ENCODE measurements at places on chromosomes 7 and 10.

GRCh38 chr10:17101910-17102266 is 27.7 kb downstream of the CUBN start:
- DNase-seq = no peak

- no peak for DNase-seq
These were observed 528.9 kb downstream of the MAGI2 start for GRCh38 chr7:78924581-78924980.

GRCh38 chr10:114310346-114310745 is 71.3 kb downstream of the VWA2 start:
- DNase-seq = no peak

- no peak for DNase-seq
These were observed 124.0 kb downstream of the IQUB start for GRCh38 chr7:123410273-123410904.

- DNase-seq = no peak
These were observed 52.5 kb downstream of the PRKAG2 start for GRCh38 chr7:151824373-151824933.

GRCh38 chr7:141700848-141701371 is 1.1 kb downstream of the DENND11 start:
- peak; percentile 19 for DNase-seq

GRCh38 chr10:13857451-13857850 is 270.7 kb downstream of the PRPF18 start:
- DNase-seq = no peak

DNA sequence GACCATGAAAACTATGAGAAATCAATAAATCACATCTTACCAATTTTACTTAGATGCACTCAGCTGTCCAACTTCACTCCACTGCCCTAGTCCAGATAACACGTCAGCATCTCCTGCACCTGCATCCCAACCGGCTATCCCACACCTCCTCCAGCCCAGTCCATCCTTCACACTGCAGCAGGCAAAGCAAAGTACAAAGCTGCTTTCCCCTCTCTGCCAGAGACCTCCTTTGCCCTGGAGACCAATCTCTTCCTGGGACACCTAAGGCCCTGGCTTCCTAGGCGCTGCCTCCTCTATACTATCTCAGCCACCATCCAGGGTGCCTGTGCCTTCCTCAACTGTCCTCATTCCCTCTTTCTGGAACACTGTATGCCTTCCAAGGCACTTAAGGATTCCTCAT is 90.3 kb upstream of the DDC start:
- DNase-seq = no peak

DNA sequence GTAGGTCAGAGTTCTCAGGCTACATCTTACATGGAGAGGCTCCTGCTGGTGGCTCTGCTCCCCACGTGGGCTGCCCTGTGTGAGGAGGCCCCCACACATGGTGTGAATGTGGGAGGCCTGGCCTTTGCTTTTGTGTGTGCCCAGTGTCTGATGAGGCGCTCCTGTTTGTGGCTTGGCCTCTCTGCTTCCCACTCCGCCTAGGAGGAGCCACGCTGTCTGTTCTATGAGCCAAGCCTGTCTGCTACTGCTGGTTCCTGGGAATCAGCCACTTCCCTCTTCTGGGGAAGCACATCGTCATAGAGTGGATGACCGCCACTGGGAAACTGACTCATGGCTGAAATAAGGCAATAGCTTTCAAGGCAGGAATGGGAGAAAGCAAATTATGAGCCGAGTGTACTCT is 87.1 kb downstream of the CYP26A1 start:
- DNase-seq = no peak

GRCh38 chr10:117346574-117346973 is 28.7 kb downstream of the PDZD8 start:
- no peak for DNase-seq

DNA sequence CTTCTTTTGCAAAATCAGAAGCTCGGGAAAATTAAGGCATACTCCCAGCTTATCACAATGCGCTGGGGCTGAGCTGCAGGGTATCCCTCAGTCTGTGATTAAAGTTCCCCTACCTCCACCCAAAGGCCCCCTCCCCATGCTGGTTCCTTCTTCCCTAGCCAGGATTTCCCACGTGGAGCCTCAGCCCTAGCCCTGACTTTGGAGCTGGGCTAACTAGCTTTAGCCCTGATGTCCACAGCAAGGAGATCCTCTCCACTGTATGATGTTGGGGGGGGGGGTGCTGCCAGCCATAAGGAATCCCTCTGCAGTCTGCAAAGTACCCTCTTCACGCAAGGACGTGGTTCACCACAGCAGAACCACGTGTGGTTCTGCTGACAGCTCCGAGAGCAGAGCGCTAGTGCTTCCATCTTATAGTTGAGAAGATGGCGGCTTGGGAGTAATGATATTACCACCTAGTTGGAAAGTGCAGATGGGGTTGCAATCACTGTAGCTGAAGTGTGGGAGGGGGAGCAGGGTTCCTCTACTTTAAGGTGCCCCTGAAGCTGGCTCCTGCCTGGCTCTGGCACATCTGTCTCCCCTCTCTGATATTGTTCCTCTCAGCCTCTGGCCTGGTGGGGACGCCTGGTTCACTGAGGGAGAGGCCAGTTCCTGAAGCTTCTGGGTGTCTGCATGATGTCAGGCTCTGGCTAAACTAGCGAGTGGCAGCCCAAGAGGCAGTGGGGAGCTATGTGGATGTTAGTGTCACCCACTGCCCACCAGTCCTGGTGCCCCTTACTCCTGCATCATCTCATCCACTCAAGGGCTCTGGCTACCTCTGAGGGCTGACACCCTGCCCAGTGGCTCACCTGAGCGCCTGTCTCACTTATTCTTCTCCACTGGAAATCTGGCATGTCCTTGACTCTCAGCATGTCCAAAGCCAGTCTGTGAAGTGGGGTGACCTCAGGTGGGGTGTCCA is 270.7 kb downstream of the RPS24 start:
- DNase-seq = no peak

DNA sequence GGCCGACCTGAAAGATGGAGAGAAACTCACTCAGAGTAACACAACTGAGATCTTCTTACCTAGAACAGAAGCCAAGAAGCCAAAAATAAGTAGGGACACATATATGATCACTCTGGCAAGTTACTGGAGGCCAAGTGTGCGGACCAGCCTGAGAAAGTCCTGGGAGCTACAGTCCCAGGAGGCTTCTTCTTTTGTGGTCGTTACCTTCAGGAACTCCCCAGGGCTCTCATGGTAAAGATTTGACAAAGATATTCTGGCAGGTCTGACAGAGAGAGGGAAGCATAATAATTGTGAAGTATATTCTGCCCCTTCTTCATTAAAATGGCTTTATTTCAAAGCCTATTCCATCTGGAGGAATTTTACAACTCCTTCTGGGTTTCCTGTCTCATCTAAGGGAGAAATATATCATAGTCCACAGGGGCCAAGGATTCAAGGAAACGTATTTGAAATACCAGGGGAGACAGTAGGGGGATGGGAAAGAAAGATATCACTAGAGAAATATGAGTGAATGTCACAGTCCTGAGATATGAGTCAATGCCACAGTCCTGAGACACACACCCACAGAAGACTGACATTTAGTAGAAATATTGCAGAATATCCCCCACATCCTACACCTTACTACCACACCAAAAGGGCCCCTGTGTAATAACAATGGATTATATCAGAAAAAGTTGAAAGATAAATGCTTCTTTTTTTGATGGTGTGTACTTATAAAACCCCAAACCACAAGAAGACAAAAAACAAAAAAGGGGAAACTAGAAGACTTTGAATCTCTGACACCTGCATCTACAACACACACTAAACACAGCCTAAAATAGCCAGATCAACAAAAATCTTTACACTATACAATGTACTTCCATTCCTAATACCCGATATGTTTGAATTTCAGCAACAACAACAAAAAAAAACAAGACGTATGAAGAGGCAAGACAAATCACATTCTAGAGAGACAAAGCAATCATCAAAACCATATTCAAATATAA is 594.2 kb upstream of the NRG3 start:
- DNase-seq = no peak

DNA sequence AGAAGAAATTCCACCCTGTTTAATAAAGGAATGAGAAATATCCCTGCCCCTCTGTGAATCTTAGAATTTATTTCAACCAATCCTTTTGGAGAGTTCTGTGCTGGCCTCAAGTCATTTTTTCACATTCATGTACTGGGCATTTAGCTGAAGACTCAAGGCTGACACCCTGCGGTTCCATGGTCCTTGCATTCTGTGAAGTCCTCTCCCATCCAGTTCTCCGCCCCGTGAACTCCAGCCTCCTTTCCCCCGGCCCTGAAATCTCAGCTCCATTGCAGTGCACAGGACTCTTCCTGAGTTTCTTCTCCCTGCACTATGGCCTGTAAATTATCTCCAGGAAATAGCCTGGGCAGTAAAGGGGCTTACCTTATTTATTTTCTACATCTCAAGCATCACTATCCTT is 183.0 kb upstream of the KCND2 start:
- no peak for DNase-seq

DNA sequence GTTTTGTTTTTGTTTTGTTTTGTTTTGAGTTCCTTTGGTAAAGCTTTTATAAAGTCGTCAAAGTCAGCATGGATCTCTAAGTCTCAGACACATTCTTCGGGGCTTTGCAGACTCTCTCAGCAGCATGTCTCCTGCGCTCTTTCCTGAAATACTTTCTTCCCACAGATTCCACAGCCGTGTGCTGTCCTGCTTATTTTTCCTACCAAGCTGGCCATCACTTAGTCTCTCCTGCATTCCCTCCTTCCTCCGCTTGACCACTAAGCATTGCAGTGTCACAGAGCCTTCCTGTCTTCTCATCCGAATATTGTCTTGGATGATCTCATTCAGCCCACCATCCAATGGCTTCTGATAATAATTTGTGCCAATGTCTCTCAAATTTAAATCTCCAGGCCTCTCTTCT is 434.3 kb upstream of the C7orf33 start:
- DNase-seq = no peak

- no peak for DNase-seq
These were observed 36.9 kb downstream of the ENTPD1 start for GRCh38 chr10:95792874-95793285.

- no peak for DNase-seq
These were observed 2.5 kb upstream of the KPNA7 start for GRCh38 chr7:99210265-99210970.

- no peak for DNase-seq
These were observed 15.5 kb downstream of the HIF1AN start for GRCh38 chr10:100551196-100551595.

GRCh38 chr10:110457851-110458250 is 39.9 kb upstream of the DUSP5 start:
- no peak for DNase-seq

DNA sequence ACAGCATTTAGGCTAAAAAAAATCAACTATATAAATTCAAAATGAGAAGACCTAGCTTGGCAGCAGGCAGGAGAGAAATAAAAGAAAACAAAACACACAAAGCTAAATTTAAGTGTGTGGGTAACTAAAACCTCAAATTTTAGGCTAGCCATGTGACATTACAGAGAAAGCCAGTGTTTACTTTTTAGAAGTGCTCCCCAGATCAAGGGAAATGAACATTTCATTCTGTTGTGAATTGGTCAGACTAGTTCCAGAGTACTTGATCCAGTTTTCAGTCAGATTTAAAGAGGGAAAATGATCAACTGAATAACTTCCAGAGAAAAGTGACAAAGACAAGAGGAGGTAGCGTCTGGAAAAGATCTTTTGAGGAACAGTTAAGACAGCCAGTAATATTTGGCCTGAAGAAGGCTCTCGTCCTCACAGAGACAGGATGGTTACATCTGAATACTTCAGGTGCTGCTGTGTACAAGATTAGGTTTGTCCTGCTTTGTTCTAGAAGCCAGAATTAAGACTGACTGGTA is 563.4 kb downstream of the KCNMA1 start:
- DNase-seq = no peak

DNA sequence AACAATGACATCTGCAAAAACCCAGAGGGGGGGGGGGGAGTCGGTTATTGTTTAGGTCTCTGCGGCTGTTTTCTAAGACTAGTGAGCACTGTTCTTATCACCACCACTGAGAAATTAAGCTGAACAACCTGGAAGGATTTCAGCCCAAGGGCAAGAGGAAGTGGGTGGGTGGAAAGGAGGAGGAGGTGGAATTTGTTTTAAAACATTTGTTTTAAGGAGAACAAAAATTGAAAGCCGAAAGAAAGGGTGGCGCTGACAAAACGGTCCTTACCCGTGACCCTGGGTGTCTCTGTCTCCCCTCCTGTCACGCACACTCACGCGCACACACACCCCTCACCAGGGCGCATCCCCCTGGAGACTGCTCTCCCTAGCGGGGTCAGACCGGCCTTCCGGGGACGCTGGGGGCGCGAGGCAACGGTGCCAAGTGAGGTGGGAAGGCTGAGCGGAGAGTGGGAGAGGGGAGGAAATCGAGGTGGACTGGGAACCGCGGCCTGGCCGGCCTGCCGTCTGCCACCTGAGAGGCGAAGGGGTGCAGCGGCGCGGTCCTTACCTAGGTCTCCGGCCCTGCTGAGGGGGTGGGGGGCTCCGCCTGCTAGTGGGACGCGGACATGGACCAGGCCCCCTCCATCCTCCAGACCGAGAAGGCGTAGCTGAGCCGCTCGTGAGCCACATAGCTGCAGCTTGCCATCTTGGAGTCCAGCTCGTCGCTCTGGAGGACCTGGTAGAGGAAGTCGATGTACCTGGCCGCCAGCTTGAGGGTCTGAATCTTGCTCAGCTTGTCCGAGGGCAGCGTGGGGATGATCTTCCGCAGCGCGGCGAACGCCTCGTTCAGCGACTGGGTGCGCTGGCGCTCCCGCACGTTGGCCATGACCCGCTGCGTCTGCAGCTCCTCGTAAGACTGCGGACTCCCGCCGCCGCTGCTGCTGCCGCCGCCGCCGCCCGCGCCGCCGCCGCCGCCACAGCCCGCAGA is 1.0 kb downstream of the TWIST1 start:
- DNase-seq = no peak

- DNase-seq = no peak
These were observed 79.0 kb upstream of the EMX2 start for GRCh38 chr10:117463545-117463920.

GRCh38 chr7:148304083-148304335 is 286.6 kb upstream of the C7orf33 start:
- DNase-seq = no peak

GRCh38 chr7:3300651-3301448 is at the start of gene SDK1:
SDK1 (plus strand) TSS chr7:3301252; CDS start chr7:3301587, 335 bp downstream.
- peak; percentile 94 for DNase-seq

DNA sequence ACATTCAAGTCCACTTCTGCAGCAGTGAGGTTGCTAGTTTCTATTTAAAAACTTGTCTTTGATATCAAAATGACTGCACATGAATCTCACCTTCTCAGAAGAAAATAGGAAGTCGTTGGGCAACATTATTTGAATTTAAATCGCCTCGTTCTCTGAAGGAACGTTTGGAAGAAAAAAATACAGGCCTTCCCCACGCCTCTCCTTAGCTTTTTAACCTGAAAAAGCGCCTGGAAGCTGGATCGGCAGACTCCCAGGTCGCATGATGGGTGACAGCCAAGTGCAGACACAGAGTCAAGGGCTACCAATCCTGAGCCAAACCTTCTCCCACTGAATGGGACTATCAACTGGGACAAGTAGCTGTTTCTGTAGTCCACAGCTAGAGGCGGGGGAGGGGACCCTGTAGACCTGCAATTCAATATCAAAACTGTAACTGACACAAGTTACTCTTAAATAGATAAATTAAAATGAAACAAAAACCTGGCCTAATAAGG is 2.2 kb downstream of the FAM53B start:
- no peak for DNase-seq

- no peak for DNase-seq
These were observed 33.1 kb downstream of the CACNA2D1 start for GRCh38 chr7:82410461-82410860.

GRCh38 chr10:91838199-91838598 is 40.0 kb downstream of the TNKS2 start:
- no peak for DNase-seq
